ENCODE measurements at places on chromosomes 4 and X.

GRCh38 chr4:10031668-10032590 lies 10.6 kb upstream of the SLC2A9 start:
- DNase-seq, result no peak

DNA sequence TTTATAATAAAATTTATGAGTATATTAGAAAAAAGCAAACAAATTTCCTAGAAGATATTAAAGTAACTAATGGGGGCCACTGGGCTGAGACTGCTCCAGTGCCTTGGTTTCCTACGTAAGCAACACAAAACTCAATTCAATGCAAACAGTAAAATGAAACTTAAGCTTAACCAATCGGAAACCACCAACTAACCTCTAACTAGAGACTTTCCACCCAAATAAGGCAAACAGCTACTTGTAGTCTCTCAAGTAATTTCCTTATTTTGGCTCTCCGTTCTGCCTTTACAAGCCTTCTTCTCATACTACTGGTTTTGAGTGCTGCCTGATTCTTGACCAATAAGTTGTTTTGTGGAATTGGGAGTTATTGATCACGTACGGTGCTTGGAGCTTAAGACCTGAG lies 167.3 kb upstream of the VEGFC start:
- no peak for DNase-seq

- DNase-seq, result no peak
Observed at GRCh38 chrX:129996120-129996519, 13.7 kb downstream of the BCORL1 start.

GRCh38 chrX:70257423-70258288 lies 2.3 kb downstream of the P2RY4 start:
- DNase-seq, result no peak

DNA sequence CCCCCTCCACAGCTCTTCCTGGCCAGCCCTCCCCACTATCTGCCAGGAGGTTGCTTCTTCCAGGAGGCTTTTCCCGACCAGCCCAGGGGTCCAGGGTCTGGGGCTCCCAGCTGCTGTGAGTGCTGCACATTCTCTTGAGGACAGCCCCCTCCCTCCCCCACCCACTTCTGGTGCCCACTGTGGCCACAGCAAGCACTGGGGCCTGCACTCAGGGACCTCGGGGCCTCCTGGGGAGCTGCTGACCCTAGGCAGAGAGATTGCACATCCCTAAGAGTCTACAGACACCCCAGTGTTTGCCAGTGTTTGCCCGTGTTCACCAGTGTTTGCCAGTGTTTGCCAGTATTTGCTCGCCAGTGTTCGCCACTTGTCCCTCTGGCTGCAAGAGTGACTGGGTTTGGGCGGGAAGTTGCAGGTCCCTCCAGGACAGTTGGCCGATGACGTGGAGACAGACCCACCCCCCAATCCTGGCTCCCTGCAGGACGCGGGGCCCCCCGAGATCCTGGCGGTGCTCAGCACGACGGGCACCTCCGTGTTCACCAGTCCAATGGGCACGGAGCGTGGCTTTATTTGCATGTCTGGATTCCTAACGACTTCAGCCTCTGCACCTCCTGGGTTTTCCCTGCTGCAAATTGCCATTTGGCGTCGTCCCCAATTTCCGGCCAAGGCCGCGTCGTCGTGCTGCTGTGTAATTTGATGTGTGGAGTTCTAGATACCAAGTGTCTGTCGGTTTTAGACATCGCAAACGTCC lies 87.5 kb upstream of the NKX1-1 start:
- no peak for DNase-seq

DNA sequence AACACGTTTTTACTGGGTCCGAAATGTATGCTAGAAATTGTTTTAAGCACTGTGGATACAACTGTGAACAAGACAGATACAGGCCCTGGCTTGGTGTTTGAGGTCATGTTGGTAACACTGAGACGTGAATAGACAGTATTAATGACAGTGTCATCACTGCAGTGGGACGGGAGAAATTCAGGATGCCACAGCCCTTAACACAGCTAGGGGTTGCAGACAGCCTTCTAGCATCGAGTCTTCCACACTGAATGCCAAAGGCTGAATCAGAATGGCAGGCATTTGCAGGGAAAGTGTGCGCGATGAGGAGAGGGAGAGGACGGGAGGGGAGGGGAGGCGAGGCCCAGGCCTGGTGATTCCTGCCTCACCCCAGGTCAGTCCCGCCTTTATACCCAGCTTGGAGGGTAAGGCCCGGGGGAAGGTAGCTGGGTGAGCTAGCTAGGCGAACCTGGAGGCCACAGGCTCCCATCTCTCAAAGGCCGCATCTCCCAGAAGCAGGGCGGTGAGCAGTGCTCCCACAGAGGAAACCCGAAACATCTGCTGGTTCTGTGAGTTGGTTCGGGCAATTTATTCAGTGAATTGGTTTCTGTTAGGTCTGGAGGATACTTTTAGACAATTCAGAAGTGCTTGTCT lies 44.1 kb upstream of the CLDN24 start:
- no peak for DNase-seq

DNA sequence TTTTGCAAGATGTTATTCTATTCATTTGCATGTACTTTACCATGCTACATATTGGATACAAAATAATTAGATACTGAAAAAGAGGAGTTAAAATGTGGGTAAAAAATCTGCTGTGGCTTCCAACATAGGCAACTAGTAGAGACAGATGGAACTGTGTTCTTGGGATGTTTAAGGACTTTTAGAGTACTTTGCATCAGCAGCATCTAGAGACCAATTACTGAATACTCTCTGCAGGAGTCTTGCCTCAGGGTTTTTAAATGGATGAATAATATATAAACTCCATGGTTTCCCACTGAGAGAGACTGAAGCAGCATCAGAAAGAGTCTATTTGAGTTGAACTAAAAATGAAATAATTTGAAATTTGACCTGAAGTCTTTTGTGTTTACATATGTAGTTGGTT lies 676.7 kb downstream of the GALNTL6 start:
- DNase-seq, result no peak

DNA sequence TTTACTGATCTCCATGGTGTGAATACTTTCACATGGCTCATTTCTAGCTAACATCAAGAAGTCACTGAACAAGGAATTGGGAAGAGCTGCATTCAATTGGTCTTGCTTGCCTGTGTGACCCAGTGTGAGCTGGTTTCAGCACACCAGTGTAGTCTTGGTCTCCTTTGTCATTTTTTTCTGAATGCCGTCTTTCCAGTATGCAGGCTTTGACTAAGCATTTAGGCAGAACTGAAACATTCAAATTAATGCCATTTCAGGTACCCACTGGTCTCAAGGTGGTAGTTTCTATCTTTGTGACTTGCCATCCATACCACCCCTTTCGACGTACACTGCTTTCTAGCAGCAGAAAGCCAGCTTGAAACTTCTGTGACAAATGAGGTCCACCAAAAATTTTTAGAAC lies 550.5 kb upstream of the BOD1L1 start:
- no peak for DNase-seq

DNA sequence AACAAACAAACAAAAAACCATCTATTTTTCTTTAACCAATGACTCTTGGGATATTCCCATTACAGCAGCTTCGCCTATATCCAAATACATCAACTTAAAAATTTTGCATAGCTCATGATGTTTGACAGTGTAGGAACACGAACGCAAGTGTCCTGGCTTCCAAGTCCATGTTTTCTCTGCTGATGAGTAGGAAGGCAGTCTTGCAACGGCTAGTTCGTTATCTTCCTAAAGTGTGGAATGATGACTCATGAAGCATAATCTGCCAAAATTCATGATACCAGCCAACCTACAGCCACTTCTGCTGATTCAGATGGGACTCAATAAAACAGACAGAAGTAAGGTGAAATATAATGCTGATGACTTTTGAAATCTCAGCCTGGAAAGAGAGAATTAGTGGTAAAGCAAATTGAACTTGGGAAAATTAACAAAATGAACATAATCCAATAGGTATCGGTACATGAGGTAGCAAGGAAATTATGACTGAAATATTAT lies 6.4 kb upstream of the SEPTIN11 start:
- DNase-seq, result no peak

DNA sequence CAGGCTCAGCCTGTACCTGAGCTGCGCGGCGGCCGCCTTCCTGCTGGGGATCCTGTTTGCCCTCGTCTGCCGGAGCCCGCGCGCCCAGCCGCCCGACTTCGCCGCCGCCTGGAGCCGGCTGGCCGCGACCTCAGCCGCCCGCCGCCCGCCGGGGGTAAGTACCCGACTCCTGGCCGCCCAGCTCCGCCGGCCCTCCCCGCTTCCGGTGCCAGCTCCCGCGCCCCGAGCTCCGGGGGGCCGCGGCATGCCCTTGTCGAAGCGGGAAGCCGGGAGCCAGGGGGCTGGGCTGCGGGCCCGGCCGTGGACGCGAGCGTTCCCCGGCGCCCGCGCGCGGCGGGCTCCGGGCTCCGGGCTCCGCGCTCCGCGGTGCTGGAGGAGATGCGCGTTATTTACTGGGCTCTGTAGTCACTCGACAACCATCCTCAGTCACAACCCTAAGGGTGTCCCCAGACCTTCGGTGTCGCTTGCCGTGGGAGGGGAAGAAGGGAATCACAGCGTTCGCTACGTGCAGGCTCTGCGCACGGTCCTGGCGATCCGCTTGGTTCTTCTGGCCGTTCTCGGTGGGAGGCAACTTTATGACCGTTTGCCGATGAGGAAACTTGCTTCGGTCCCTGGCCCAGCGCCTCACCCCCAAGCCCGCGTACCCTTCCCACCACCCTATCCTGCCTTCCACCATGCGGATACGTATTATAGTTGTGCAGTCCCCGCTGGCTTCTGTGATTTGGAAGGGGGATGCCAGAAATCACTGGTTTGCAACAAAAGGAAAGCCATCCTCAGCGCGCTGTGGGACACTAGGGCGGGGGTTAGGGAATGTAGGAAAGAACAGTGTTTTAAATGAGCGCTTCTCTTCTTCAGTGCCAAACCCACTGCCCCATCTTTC lies 944 bp downstream of the SNX25 start:
- peak; percentile 13 for DNase-seq

DNA sequence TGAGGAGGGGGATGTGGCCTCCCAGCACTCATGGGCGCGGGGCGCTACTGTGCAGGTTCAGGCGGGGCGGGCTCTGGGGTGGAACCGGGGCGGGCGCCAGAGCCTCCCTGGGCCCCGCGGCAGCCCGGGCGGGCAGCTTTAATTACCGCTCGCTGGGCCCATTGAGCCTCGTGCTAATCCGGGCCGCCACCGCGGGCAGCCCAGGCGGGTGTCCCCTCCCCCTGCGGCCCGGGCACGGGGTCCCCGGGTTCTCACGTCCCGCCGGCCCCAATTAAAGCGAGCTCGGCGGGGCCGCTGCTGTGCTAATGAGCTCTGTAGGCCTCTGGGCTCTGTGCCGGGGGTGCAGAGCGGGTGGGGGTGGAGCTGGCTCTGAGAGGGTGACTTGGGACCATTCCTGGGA lies 22.8 kb upstream of the FGFR3 start:
- DNase-seq, result no peak

DNA sequence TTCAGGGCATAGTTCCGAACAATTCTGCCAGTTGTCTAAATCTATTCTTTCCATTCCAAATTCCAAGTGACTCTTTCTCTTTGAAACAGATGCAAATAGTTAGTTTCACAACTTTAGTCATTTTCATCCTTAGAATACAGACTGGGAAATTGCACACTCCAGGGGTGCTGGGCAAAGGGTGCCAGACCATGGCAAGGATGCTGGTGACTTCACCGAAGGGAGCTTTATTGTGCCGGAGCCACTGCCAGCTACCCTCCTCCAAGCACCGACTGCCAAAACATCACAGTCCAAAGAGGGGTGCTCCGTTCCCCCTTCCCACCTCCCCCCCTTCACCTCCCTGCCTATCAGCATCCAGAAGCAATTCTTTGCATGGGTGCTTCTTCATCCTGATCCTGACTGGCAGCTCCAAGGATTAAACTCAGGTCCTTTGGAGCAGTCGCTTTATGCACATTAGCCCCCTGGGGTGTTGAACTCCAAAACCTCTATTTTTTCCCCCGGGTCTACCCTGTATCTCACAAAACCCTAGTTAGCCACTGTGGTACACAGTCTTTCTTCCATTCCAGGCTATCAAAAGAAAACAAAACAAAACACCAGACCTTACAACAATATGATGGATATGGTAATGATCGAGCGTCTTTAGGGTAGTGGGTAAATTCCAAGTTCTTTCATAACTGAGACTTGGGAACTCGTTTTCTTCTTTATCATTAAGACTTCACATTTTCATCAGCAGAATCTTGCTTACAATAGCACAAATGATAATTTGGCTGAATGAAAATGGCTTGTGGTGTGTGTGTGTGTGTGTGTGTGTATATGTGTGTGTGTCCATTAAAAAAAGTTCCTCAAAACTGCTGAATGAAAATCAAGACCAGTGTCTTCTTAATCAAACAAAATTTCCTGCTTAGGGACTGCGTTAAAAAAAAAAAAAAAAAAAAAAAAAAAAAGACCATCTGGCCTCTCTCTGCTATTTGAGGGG lies 28.7 kb downstream of the MID1 start:
- no peak for DNase-seq

GRCh38 chr4:12071316-12071715 lies 642.6 kb upstream of the HS3ST1 start:
- DNase-seq, result no peak

- DNase-seq, result no peak
Observed at GRCh38 chr4:152870606-152871005, 65.5 kb upstream of the FHDC1 start.

DNA sequence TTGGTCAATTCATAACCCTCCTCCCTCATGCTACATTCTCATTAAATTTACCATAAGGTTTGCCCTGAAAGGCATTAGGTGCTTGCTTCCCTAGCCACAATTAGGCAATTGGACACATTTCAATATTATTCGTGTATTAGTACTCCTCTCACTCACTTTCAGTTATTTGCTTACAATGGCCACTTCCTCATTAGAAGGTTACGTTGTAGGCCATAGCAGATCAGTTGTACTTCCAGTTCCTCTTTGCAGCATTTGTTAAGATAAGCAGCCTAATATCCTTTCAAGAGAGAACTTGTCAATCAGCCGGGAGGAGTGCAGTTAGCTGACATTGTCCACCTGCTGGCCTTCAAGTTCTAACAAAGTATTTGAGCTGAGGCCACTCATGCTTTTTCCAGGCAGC lies 1017.2 kb downstream of the PCDH7 start:
- DNase-seq, result no peak

GRCh38 chr4:17493619-17494018 lies 18.3 kb downstream of the QDPR start:
- DNase-seq, result no peak

GRCh38 chr4:98209111-98209510 lies 52.1 kb upstream of the RAP1GDS1 start:
- no peak for DNase-seq

Data from stimulated activated CD4-positive, alpha-beta T cell treated with anti-CD3 and anti-CD28 coated beads, Interleukin-15, amount 100 ng/mL, for 1 hour (primary cell).